ENCODE measurements at places on chromosomes 2 and 18.
A peak's percentile ranks its signal among the peaks of the same experiment; 100 is the strongest.

DNA sequence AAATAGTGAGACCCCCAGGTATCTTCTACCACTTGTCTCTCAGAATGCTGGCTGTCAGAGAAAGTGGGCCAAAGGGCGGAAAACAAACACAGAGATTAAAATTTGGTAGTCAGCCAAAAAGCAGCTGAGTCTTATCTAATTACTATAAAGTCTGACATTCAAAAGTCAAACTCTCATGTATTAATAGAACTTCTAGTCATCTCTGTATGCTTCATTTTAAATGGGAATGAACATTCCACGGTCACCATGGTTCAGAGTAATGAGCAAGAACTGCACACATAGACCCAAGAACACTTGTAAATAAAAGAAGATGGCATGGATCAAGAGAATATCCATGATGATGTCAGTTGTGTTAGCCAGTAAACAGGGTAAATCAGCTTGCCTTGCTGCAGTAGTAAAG is 1267.0 kb upstream of the CHAC2 start:
- no peak for DNase-seq

GRCh38 chr2:135797497-135798274 is 39.3 kb downstream of the LCT start:
- peak; percentile 81 for DNase-seq

DNA sequence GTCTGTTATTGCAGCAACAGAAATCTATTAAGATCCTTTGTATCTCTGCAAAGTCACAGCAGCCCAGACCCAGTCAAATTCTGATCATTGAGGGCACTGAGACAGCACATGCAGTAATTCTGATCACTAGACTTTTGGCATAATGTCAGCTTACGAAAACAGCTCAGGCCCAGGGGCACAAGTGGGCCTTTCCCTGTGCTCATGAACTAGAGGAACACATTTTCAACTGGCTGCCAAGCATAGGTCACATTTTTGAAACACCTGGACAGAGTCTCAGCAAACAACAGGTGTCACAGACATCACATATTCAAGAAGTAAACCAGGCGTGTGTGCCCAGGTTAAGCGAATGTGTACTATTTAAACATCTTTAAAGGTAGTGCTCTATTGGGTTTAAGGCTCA is 13.7 kb downstream of the DOCK10 start:
- DNase-seq = no peak

GRCh38 chr2:8285081-8285480 is 396.8 kb upstream of the ID2 start:
- DNase-seq = peak; percentile 13

- DNase-seq = no peak
Measured at GRCh38 chr2:229129738-229130371, 141.2 kb downstream of the PID1 start.

DNA sequence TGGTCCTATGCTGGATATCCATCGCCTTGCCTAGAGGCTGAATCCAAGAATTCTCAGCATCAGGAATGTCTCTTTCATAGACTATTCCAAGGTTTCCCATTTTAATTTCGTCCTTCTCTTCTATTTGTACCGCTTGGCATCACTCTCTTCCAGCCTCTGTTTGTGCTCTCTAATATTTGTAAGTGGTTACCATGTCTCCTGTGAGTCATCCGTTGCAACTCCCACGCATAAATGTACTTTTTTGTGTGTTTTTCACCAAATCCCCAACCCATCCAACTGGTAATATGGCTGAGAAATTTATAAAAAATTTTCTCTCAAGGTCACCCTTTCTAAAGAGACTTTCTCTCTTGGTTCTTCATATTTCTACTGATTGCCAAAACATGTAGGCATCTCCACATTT is 21.8 kb downstream of the COLEC12 start:
- DNase-seq = peak; percentile 25

DNA sequence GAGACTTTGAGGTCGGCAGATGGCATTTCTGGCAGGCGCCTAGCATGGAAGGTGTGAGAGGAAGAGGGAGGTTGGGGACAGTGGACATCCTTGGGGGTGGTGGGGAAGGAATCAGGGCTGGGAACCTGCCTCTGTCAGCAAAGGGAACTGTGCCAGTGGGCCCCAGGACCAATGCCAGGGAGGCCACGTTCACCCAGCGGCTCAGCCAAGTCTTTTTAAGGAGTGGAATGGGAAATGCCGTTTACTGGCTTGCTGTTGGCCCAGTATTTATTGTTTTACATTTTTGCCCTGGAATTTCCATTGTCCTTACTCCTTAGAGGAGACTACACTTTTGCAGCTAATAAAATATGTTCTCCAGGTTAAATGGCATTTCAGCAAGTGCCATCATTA is 135.2 kb downstream of the MCFD2 start:
- DNase-seq = no peak

DNA sequence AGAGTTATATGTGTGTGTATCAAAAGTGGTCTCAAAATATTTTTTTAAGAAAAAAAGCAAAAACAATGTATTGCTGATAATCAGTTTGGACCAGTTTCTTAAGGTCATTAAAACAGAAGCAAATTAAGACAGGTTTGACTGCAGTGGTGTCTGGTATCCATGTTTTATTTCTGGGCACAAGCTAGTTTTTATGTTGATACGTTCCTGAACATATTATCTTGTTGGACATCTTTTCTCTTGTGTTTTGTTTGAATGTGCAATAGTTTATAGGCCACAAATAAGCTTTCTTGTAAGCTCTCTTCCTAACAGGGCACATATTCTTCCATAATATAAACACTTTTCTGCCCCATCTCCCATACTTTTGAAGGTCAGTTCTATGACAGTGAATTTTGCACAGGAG is 74.6 kb upstream of the FAM117B start:
- DNase-seq = no peak

DNA sequence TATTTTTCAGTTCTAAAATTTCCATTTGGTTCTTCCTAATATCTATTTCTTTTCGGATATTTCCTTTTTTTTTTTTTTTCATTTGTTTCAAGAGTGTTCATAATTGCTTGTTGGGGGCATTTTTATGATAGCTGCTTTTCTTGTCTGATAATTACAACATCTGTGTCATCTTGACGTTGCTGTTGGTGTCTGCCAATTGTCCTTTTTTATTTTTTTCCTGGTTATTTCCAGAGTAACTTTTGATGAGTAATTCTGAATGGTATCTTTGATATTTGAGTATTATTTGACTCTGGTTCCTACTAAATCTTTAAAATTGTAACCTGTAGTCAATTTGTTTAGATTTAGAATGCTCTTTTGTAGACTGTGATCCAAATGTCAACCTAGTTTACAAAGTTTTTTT is 51.3 kb upstream of the CHRNA1 start:
- no peak for DNase-seq

- DNase-seq = no peak
Measured at GRCh38 chr2:129796225-129796624, 183.2 kb upstream of the RAB6C start.

GRCh38 chr18:47050468-47050867 is 15.0 kb upstream of the ELOA2 start:
- DNase-seq = peak; percentile 30

DNA sequence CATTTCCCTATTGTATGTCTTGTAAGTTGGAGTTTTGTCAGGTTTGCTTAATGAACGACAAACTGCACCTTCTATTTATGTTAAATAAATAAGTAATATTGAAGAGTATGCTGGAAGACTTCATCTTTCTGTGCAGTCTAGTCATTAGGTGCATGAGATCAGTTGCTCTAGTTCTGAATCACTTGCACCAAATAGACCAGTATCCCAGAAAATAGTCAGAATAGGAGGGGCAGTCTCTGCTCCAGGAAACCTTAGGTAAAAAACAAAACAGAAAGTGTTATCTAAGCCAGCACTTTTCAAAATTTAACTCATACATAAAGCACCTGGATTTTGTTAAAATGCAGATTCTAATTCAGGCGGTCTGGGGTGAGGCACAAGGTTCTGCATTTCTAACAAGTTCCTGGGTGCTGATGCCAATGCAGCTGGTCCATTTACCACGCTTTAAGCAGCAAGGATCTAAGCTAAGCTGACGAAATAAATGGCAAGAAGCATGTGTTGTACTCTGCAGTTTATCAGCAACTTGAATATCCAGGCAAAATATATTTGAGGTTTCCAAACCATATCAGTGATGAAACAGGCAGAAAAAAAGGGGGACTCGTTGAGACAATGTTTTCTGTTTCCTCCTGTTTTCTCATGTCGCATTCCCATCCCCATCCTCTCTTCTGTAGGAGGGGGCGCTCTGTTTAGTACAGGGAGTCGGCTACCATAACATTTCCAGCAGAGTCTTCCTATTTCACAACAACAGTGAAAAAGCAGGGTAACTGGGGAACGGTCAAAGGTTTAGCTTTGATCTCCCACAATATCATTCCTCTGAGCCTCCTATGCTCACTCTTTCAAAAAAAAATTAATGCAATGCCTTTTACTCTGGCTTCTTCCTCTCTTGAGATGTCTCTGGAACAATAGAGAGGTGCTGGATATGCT is 106.4 kb downstream of the MBD2 start:
- no peak for DNase-seq

GRCh38 chr2:207073801-207074678 is 91.7 kb downstream of the KLF7 start:
- DNase-seq = no peak

GRCh38 chr18:78376046-78376445 is 603.6 kb upstream of the SALL3 start:
- DNase-seq = no peak

- DNase-seq = peak; percentile 99
Measured at GRCh38 chr2:23497063-23497462, 112.1 kb downstream of the KLHL29 start.

GRCh38 chr2:70901227-70902066 is 34.3 kb upstream of the ATP6V1B1 start:
- DNase-seq = no peak

DNA sequence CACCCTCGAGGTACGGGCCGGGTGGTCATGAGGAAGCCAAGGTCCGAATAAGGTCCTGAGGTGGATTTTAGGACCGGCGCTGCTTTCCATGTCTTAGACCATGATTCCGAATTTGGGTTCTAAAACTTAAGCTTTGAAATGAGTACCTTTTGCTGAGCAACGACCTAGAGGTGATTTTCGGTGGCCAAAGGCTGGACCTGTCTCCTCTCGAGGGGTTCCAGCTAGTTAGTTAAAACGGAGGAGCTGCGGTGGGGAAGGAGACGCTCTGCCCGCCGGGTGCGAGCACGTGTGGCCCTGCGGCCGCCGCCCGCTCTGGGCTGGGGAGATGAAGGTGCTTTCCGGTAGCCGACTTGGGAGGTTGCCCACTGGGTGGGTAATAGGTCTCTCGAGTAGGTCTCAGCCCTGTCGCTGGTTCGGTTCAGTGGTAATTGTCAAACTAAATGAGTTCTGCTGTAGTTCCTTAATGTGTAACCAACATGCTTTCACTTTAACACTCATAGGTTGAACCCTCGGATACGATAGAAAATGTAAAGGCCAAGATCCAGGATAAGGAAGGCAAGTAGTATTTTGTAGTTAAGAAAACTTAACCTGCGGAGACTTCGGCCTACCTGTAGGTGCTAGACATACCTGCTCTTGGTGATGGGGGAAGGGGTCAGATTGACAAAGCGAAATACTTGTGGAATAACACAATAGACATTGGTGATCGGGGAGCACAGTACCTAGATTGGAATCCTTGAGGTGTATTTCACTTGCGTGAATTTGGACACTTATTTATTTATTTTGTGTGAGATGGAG is 572 bp downstream of the RPS27A start:
- peak; percentile 16 for DNase-seq

DNA sequence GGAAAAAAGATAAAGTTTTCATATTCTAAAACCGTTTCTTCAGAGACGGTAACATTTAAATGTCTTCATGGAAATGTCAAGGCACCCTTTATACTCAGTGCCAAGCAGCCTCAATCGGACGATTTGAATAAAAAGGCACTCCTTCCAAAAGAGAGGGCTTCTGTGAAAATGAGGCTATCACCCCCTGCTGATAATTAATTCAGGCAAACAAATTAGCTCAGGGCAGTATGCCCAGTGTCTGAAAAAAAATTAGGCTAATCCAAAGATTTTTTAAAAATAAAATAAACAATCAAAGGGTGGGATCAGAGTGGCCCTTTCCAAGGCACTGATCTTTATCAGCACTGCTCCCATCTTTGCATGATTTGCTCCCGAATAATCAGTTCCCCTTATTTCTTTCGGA is 151.0 kb upstream of the PID1 start:
- DNase-seq = no peak

- no peak for DNase-seq
Measured at GRCh38 chr2:19576411-19576810, 218.0 kb upstream of the OSR1 start.

DNA sequence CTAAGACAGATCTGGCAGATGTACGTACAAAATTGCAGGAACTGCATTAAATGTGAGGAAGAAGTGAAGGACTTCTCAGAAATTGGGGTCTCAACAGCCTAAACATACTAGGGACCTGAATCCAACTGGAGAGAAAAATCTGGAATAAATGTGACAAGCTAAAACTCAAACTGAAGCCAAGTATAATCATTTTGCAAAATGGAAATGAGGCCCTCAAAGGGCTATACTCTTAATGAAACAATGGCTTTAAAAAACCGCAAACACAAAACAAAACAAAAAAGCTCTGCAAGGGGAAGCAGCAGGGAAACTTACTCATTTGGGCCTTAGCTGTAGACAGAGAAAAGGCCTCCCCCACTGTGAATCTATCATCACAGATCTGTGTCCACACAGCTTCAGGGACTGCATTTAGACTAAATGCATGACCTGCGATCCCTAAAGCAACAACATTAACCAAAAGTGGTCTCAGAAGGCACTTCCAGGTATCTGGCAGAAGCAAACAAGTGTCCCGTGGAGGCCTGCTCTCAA is 63.2 kb downstream of the CCBE1 start:
- DNase-seq = peak; percentile 8

GRCh38 chr2:9244985-9245544 is 38.5 kb downstream of the ASAP2 start:
- peak; percentile 69 for DNase-seq

GRCh38 chr18:48002933-48003365 is 72.5 kb upstream of the SMAD2 start:
- DNase-seq = peak; percentile 94

DNA sequence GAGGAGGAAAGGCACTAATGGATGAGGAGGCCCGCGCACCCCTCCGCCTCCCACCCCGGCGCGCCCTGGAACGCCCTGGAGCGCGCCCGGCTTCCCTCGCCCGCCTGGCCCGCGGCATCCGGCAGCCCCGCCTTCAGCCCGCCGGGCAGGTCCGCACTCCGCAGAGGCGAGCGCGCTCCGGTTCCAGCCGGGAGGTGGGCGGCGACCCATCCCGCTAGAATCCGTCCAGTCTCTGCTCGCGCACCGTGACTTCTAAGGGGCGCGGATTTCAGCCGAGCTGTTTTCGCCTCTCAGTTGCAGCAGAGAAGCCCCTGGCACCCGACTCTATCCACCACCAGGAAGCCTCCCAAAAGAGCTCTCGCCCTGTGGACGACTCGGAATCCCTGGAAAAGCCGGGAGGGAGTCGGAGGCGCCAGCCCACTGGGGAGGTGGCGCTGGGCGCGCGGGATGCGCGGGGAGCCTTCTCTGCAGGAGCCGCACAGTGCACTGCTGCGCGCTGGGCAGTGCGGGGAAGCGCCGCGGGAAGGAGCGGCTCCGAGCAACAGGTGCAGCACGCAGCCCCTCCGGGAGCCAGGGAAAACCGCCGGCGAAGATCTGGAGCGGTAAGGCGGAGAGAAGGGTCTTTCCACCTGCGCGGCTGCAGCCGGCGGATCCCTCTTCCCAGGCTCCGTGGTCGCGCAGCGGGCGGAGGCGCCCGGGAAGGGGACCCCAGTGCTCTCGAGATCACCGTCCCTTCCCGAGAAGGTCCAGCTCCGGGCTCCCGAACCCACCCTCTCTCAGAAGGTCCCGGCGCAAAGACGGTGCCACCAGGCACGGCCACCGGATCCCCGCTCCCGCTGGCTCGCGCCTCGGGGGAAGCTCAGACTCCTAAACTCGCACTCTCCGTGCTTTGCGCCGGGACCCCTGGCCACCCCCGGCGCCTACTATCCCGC is at the start of gene GALR1:
TSS of gene GALR1 (plus strand) at position 280 of the 932 bp plus-strand sequence. CDS start 701 bp downstream, outside the sequence.
- no peak for DNase-seq

All from HT1080 (cell line).